ENCODE measurements at places on chromosomes 16 and 17.
A peak's percentile ranks its signal among the peaks of the same experiment; 100 is the strongest.

- DNase-seq = no peak
Measured at GRCh38 chr17:48148854-48149786, 41.6 kb downstream of the SNX11 start.

DNA sequence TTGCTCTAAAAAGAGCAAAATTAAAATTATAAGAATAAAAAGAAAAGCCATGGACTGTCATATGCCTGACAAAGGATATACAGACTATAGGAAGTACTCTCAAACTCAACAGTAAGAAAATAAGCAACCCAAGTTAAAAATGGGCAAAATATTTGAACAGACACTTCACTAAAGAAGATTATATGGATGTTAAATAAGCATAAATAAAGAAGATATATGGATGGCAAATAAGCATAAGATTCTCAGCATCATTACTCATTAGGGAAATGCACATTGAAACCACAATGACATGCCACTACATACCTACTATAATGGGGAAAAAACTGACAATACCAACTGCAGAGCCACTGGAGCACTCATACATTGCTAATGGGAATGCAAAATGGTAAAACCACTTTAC is 14.9 kb upstream of the BEAN1 start:
- no peak for DNase-seq

GRCh38 chr16:73025151-73025855 is 22.6 kb downstream of the ZFHX3 start:
- no peak for DNase-seq

- DNase-seq = no peak
Measured at GRCh38 chr16:11576427-11577289, 10.1 kb downstream of the LITAF start.

GRCh38 chr17:77098884-77099545 is 41.8 kb upstream of the SEC14L1 start:
- DNase-seq = no peak

DNA sequence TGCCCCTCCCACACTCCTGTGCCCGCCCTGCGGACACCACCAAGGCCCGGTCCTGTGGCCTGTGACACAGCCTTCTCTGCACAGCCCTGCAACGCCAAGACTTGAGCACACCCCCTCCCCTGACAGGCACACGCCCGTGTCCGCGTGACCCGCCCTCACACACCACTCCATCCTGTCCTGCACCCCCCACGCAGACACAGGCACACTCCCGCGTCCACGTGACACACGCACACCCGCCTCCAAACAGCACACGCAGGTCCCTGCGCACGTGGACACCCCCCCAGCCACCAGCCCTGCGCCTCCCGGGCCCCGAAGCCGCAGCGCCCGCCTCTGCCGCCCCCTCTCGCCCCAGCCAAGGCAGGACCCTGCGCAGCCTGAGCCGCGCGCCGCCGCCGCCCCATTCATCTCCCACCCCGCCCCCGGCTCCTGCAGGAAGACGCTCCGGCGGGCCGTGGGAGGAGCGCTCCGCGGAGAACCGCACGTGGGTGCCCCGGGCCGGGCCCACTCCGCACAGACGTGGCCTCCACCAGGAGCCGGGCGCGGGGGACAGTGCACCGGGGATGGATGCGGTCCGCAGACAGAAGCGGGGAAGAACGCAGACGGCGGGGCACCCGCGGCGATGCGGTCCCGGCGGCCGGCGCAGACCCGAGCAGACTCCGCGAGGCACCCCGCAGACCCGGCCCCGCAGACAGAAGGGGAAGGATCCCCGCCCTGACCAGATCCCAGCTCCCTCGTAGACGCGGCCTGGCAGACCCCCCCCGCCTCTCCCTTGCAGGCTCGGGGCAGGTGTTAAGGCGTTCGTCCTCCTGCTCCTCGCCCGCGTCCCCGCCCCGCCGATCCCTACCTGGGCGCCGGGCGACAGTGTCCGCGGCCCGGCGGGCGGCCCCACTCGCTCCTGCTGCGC is 506 bp downstream of the CAMKK1 start:
- DNase-seq = no peak

- no peak for DNase-seq
Measured at GRCh38 chr17:77288115-77288619, 147.4 kb downstream of the SEC14L1 start.

DNA sequence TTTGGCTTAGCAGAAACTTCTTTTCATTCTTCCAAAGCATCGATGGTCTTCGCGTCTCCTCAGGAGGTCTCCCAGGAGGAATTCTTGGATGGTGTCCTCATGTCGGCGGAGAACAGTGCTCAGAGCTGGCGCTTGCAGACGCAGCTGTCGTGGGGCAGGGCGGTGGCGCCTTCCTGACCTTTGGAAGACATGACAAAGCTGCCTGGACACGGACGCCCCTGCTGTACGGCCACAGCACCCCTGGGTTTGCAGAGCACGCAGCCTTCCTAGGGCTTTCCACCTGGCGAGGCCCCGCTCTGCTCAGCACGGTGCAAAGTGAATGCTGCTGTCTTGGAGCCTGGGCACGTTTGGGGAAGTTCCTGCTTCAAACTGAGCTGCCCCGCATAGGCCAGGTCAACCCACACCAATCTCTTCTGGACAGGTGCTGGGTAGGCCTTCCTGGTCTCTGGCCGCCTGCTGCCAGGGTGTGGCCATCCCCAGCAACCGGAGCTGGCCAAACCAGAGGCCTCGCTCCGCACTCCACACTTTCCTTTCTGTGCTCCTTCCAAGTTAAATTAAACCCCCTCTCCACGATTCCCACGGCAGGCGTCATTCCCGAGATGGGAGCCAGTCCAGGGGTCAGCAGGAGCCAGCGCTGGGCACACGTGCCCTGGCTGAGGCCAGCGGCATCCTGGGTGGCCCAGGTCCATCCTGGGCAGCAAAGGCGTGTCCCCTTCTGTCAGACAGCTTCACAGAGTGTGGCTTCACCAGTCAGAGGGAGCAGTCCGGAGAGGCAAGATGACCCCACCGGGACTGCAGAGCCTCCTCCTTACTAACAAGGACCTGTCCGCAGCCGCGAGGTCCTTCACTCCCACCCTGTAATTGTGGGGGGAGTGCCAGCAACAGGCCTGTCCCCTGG is 15.0 kb upstream of the KREMEN2 start:
- DNase-seq = no peak

DNA sequence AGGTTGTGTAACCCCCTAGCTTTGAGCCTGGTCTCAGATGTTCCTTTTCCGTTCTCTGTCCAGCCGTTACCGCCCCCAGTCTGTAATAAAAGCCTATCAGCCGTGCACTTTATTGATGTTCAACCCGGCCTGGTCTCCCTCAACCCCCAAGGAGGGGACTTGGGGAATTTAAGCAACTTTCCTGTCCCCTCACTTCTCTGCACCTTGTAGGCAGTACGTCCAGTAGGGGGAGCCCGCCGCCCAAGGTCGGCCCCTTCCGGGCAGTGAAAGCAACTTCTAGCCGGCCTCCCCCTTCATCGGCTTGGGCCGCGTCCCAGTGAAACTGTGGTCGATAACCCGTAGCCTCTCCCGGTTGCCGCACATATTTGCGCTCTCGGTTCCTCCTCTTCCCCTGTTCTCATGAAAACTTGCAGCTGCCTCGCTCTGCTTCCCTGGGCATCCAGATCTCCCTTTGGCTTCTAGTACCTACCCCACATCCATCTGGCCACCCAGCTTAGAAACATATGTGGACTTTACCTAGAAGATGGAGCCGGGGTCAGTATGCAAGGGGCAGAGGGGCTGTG is 7.9 kb downstream of the PNPO start:
- DNase-seq = peak; percentile 26

Data from NCI-H446 treated with DMSO at 0.1 percent for 48 hours (cell line).